ENCODE measurements at places on chromosomes 3 and 15. TPM values are rescaled to one million over a fixed set of nuclear protein-coding genes. Genes with fewer than 3 reads are reported as not detected.

Gene SQOR
- 61.4 TPM for total RNA-seq

- no peak overlapping the region for H3K27ac ChIP-seq
- H3K4me1 ChIP-seq = no peaks in the 10 kb centered on the region
- no peaks in the 10 kb centered on the region for H3K36me3 ChIP-seq
- DNase-seq = no peak
- H3K4me3 ChIP-seq = no peak overlapping the region
- H3K27me3 ChIP-seq = no peaks in the 10 kb centered on the region
Observed at GRCh38 chr3:176787506-176787905, 409.8 kb downstream of the TBL1XR1 start.

DNA sequence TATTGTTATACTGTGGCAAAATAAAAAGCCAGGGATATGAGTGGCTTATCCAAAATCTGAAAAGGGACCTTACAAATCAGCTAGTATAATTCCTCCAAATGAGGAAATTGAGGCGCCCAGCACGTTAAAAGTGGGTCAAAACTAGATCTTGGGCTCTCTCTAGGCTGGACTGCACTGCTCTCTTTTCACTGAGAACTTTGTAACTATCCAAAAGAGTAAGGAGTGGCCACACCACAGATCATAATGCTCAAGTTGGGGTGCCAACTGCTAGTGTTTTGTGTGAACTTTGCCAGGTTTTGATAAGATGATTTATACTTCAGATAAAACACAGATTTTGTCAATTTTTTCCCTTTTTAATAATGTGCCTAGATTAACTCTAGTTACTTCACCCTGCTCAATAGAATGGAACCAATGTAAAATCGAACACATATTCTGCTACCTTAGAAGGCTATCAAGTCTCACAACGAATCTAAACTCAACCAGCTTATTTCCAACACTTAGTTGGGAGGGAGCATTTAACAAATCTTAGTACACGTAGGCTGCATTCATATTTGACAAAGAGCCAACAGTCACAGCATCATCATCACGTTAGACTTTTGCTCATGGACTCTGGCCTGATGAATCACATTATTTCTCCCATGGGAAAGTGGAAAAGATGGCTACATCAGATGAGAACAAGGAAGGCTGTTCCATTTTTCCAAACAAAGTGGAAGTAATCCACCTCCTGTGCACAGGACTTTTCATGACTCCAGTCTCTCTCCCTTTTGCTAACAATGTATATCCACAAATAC lies 64.4 kb downstream of the ABI3BP start:
- no peak for DNase-seq
- H3K27me3 ChIP-seq = no peaks in the 10 kb centered on the region
- H3K4me1 ChIP-seq = no peaks in the 10 kb centered on the region
- no peak overlapping the region for H3K4me3 ChIP-seq
- H3K27ac ChIP-seq = peak overlapping the region; percentile 28

DNA sequence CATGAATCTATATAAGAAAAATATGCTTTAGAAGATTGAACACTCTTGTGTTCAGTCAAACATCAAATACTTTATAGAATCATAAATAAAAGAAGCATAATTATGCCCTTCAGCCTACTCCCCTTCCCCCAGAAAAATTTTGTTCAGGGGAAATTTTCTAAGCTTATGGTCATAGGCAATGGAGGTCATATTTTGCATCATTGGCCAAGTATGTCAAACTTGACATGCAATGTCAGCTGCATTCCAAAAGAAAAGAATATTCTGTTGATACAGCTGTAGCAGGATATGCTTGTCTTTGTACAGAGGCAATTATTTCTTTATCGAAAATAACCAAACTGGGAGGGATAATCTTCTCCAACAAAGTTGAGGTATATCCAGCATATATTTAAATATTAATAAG lies 328.2 kb downstream of the ZIC1 start:
- no peaks in the 10 kb centered on the region for H3K4me1 ChIP-seq
- no peak for DNase-seq
- H3K27me3 ChIP-seq = no peaks in the 10 kb centered on the region
- H3K27ac ChIP-seq = no peak overlapping the region

DNA sequence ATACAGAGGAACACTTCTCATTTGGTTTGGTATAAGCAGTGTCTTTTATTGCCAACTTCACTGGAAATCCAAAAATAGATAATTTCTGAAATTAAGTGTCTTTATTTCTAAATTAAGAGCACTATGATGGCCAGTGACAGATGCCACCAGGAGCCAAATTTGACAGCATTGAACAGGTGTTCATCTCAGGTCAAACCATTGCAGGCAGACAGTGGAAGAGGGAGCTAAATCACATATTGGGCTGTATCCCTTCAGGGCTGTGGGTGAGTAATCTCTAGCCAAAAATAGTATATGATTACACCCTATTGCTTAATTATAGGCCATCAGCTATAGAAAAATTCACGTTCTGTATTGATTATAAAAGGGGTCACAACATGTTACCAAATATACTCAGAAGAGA lies 457.7 kb downstream of the NAALADL2 start:
- no peak overlapping the region for H3K4me3 ChIP-seq
- DNase-seq = no peak
- no peaks in the 10 kb centered on the region for H3K36me3 ChIP-seq
- H3K27me3 ChIP-seq = no peaks in the 10 kb centered on the region
- no peak overlapping the region for H3K27ac ChIP-seq
- H3K4me1 ChIP-seq = no peaks in the 10 kb centered on the region

DNA sequence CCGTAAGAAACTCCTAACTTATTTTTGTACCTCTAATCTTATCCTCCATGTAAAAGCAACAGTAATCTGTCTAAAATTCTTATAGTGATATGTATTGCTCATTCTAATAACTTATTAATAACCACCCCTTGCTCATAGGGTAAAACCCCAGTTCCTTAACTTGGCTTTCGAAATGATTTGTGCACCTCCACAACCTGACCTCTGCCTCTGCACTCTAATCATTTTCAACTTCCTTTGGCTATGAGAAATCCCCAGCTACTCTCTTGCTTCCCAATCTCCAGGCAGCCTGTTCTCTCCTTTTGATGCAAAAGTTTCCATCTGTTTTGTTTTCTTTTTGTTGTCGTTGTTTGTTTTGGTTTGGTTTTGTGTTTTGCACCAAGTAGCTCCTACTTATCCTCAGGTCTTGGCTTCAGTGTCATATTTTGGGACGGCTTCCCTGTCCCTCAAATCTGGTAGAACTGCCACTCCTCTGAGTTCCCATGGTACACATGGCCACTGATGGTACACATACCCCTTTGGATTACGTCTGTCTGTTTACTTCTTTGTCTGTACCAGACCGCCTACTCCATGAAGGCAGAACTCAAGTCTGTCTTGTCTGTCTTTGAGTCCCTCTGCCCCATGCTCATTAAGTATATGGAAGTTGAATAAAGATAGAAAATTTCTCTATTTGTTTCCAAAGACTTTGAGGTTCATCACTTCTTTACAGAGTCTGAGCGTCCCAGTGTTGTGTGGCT lies 105.6 kb upstream of the TGFBR2 start:
- no peak overlapping the region for H3K4me3 ChIP-seq
- H3K36me3 ChIP-seq = no peaks in the 10 kb centered on the region
- H3K4me1 ChIP-seq = peaks cover 31% of the 10 kb centered on the region

DNA sequence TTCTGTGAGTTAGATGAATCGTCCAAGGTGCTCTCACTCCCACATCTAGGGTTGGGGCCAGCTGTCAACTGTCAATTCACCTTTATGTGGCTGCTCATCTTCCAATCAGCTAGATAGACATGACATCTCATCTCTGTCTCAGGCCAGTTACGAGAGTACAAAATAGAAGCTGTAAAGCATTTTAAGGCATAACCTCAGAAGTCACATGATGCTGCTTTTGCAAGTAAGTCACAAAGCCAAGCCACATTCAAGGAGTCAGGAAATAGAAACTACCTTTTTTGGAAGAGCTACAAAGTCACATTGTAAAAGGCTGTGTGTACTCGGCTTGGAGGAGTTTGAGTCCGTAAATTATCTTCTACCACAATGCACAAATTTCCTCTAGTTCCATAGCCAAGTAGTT lies 5.1 kb upstream of the CCR1 start:
- no peaks in the 10 kb centered on the region for H3K36me3 ChIP-seq
- no peak overlapping the region for H3K4me3 ChIP-seq
- DNase-seq = no peak
- no peaks in the 10 kb centered on the region for H3K4me1 ChIP-seq
- no peak overlapping the region for H3K27ac ChIP-seq

GRCh38 chr3:87541723-87542122 lies 265.3 kb upstream of the POU1F1 start:
- no peaks in the 10 kb centered on the region for H3K27me3 ChIP-seq
- no peaks in the 10 kb centered on the region for H3K4me1 ChIP-seq
- no peaks in the 10 kb centered on the region for H3K36me3 ChIP-seq
- no peak overlapping the region for H3K27ac ChIP-seq
- no peak for DNase-seq
- H3K4me3 ChIP-seq = no peak overlapping the region

DNA sequence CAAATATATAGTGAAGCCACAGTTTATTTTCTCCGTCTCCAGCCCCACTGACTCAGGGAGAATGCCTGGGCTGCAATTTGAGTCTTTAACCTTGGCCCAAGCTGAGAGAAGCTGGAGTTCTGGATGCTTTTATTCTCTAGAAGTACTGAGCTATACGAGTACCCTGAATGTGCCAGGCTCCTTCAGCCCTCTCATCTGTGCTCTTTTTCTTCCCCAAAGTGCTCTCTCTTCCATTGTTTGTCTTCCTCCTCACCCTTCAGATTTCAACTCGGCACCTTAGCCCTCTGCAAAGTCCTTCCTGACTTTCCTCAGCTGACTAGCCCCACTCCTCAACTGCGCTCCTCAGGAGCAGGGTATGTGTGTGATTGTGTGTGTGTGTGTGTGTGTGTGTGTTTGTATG lies 75.6 kb upstream of the AGBL1 start:
- H3K36me3 ChIP-seq = no peaks in the 10 kb centered on the region
- H3K4me3 ChIP-seq = no peak overlapping the region
- H3K27ac ChIP-seq = no peak overlapping the region
- no peak for DNase-seq
- no peaks in the 10 kb centered on the region for H3K4me1 ChIP-seq
- H3K27me3 ChIP-seq = no peaks in the 10 kb centered on the region

GRCh38 chr3:107848351-107848915 lies 242.4 kb downstream of the CD47 start:
- no peak for DNase-seq
- no peaks in the 10 kb centered on the region for H3K4me1 ChIP-seq
- H3K27me3 ChIP-seq = no peaks in the 10 kb centered on the region
- H3K27ac ChIP-seq = no peak overlapping the region
